ENCODE measurements at places on chromosomes 16 and 17. TPM values are rescaled to one million over a fixed set of nuclear protein-coding genes. Genes with fewer than 3 reads are reported as not detected.

GRCh38 chr16:20393801-20394577 lies 10.5 kb downstream of the PDILT start:
- no peak for DNase-seq
- no peaks in the 10 kb centered on the region for H3K4me1 ChIP-seq

The TNFRSF17 gene
- not detected for total RNA-seq

DNA sequence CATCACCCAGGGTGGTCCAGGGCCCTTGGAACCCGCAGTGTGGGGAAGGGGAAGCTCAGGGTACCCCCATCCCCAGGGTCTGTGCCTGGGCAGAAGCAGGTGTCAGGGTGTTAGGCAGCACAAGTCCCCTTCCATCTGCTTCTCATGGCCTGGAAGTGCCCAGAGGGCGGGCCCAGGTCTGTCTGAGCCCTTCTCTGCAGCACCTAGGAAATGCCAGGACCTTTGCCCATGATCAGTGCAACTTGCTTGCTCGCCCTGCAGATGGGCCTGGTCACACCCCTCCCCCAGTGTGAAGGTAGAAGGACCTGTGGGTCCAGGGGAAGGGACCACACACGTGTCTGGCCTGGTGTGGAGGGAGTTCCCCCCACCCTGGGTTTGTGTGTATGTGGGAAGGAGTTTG lies 157.5 kb upstream of the CDC42EP4 start:
- H3K27me3 ChIP-seq, result no peaks in the 10 kb centered on the region
- DNase-seq, result no peak
- H3K4me1 ChIP-seq, result peaks cover 7% of the 10 kb centered on the region
- H3K27ac ChIP-seq, result no peak overlapping the region
- H3K36me3 ChIP-seq, result no peaks in the 10 kb centered on the region

GRCh38 chr16:57594531-57595031 lies 33.8 kb upstream of the ADGRG1 start:
- H3K4me1 ChIP-seq, result no peaks in the 10 kb centered on the region
- H3K27me3 ChIP-seq, result no peaks in the 10 kb centered on the region
- DNase-seq, result no peak
- no peak overlapping the region for H3K4me3 ChIP-seq
- H3K27ac ChIP-seq, result no peak overlapping the region

All from tibial nerve (tissue), 4 donors.